ENCODE measurements at places on chromosomes 2 and 18.

- DNase-seq = no peak
Measured at GRCh38 chr2:66536290-66536673, 101.4 kb downstream of the MEIS1 start.

DNA sequence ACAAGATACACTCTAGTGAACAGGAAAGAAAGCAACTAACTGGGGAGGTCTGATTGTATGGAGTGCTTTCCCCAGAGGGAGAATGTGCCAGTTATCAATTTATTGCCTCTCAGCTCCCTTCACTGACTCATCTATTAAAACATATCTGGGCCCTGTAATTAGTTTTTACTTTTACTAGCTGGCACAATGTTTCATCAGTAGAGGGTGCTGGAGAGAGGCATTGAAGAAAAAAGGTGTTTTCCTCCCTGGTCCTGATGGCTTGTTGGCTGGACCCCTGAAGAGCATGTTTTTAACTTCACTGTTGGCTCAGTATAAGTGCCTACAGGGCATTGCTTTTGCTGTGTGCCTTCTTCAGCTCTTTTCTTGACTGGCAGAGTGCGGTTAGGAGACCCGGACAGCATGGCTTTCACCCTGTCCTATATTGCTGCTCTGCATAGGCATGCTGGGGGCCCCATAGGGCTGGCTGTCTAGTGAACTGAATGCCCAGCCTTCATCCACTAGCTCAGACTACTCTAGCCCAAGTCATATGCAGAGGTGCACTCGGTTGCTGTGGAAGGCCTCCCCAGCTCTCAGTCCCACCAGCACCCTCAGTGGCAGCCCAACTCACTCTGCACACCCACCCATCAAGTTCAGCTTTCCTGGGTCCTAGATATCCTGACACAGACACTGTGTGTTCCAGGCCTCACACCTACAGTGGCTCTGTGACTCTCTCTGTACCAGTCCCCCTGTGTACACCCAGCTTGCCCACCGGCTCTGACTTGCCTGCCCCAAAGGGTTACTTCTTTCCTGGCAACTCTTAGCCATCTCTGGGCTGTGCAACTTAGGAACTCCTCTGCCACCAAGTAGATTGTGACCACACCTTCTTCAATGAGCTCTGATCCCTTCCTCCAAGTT lies 62.3 kb upstream of the ACYP2 start:
- no peak for DNase-seq

- DNase-seq = no peak
Measured at GRCh38 chr2:7625392-7626138, 708.4 kb downstream of the RNF144A start.

DNA sequence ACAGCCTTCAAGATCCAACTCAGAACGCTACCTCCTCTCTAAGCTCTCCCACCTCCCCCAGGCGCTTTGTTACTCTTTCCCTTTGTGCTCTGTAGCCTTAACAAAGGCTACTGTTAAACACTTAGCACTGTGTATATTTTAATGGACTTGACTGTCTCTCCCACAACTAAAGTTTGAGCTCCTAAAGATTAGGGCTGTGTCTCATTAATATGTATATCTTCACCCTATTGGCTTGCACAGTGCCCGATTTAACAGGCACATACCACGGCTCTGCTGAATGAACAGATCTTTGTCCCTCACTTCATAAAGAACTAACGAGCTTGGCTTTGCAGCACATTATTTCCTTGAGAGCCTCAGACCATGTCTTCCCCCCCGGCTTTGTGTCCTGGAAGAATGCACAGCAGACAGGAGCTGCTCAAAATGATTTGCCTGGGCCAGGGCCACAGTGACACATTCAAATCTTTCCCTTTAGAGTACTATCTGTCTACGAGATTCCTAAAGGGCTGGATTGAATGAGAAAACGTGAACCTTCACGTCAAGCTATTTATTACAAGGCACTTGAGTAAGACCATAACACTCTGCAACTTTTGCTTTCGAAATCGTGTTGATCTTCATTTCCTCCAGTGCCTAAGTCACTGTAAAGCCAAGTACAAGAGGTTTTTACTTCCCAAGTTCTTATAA lies 22.1 kb downstream of the ABHD3 start:
- no peak for DNase-seq

- DNase-seq = no peak
Measured at GRCh38 chr2:62452701-62453454, 53.1 kb downstream of the TMEM17 start.

DNA sequence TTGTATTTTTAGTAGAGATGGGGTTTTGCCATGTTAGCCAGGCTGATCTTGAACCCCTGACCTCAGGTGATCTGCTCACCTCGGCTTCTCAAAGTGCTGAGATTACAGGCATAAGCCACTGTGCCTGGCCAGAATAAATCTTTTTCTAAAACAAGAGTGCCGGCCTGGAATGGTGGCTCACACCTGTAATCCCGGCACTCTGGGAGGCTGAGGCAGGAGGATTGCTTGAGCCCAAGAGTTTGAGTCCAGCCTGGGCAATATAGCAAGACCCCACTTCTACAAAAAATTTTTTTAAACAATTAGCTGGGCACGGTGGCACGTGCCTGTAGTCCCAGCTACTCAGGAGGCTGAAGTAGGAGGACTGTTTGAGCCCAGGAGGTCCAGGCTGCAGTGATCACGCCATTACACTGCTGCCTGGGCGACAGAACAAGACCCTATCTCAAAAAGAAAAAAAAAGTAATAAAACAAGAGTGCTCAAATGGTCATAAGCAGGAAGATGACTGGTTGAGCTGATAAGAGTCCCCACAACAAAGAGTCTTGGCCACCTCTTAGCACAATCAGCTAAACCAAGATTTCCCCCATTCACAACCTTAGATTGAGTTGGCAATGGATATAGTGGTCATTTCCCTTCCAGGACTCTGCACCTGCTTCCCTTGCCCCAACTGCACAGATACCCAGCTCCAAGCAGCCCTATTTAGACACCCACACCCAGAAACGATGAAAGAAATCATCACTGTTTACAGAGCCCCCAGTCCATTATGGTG lies 5.8 kb upstream of the UCN start:
- no peak for DNase-seq

GRCh38 chr2:233925402-233925801 lies 8.2 kb downstream of the TRPM8 start:
- no peak for DNase-seq

DNA sequence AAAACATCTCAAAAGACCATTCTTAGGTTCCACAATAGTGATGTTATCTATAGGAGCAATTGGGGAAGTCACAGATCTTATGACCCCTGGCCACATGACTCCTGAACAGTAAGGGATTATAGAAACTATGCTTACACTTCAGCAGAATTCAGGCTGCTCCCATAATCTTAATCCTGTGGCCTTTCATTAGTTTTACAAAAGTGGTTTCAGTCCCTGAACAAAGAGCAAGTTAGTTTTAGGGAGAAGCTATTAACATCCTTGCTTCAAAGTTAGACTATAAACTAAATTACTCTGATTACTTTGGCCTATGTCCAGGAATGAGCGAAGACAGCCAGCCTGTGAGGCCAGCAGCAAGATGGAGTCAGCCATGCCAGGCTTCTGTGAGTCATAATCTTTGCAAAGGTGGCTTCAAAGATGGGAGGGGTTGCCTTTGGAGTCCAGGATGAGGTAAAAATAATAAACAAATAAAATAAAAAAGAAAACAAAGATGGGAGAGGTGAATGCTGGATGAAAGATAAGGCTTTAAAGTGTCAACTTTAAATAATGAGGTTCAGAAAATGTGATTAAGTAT lies 168.7 kb upstream of the NDUFV2 start:
- no peak for DNase-seq

DNA sequence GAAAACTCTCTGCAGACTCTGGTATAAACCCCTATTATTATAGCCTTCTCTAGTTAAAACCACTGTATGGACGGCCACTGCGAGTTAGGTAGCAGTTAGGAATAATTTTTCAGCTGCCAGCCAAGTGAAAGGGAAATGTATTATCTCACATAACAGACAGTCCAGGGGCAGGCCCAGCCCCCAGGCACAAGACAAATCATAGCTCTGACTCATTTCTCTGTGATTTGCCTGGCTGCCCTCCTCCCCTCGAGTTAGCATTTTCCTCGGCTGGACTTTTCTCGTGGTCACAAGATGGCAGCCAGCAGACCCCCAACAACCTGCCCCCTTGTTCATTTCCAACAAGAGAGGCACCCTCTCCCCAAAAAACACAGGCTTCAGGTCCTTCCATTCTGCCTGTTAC lies 10.5 kb downstream of the VIT start:
- no peak for DNase-seq

- no peak for DNase-seq
Measured at GRCh38 chr2:62811972-62812371, 106.5 kb downstream of the EHBP1 start.

DNA sequence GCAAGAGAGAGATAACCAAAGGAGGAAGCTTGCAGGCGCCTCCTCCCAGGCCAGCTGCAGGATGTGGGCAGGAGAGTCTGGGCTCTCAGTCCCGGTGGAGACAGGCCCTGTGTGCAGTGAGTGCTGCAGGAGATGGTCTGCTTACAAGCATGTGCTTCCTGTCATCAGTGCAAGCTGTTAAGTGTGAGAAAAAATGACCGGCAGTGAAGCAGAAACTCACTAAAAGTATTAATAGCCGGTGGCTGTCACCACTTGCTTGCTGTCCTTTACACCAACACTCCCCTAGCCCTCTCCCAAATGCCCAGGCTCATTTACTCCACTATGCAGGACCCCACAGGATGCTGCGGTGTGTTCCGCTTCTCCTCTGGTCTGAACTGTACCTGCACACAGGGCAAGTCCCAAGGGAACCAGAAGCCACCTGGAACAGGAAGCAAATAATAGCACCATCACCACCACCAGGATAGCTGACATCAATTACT lies 435.6 kb upstream of the HS6ST1 start:
- DNase-seq = no peak

GRCh38 chr2:184004948-184005672 lies 593.2 kb upstream of the ZNF804A start:
- DNase-seq = no peak
